Activated T-cell treated with anti-CD3 and anti-CD28 coated beads, Interleukin-2, amount 50 U/mL, for 72 hours (primary cell): ENCODE measurements at places on chromosomes 1 and 21. TPM values are rescaled to one million over a fixed set of nuclear protein-coding genes. Genes with fewer than 3 reads are reported as not detected.

DNA sequence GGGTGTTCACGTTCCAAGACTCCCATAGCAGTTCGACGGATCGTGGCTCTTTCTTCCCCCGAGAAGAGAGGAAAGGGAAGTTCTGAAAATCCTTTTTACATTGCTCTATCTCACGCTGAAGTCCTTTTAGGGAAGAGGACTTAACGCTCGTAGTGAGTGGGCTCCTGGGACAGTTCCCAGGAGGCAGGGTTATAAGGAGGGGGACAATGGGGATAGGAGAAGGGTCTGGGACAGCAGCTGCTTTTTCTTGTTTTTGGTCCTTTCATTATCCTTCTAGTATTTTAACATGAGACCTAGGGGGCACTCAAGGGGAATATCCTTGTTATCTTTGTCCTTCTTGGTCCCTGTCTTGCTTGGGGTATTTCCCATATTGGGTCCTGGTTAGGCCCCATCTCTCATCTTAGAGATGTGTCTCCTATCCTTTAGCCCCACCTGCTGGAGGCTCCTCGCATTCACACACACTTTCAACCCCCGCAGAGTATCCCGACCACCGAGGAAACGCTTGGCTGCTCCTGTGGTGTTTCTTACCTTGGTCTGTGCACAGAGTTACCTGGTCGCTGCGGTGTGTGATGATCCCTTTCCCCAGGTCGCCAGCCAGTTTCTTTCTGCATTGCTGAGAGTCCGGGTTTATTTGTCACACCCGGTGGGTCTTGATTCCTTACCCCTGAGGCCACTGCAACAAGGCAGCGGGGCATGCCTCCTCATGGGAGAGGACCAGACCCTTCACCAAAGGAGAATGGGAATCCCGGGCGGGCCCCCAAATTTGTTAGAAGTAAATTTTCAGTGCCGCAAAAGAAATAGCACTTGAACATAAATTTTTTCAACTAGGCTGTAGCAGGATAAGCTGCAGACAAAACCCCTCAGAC, 29.7 kb downstream of the SCCPDH start:
- H3K4me3 ChIP-seq: no peak overlapping the region
- H3K4me1 ChIP-seq: no peaks in the 10 kb centered on the region
- no peaks in the 10 kb centered on the region for H3K36me3 ChIP-seq
- H3K27ac ChIP-seq: no peak overlapping the region
- DNase-seq: peak; percentile 65
- H3K27me3 ChIP-seq: no peaks in the 10 kb centered on the region

Gene PRCC
- 84.4 TPM for total RNA-seq

DNA sequence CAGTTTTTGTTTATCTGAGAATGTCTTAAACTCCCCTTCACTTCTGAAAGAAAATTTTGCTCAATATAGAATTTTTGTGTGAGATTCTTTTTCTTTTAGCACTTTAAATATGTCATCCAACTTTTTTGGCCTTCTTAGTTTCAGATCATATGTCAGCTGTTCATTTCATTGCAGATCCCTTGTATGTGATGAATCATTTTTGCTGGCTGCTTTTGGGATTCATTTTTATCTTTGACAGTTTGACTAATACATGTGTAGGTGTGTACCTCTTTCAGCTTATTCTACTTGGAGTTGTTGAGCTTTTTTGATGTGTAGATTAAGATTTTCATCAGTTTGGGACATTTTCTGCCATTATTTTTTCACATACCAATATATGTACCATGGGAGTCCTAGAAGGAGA, 156.8 kb downstream of the FASLG start:
- H3K27ac ChIP-seq: no peak overlapping the region
- H3K4me1 ChIP-seq: peaks cover 22% of the 10 kb centered on the region
- peaks cover 45% of the 10 kb centered on the region for H3K27me3 ChIP-seq
- H3K36me3 ChIP-seq: peaks cover 16% of the 10 kb centered on the region
- no peak for DNase-seq

GRCh38 chr1:21298981-21299391, 8.7 kb upstream of the ECE1 start:
- peak overlapping the region; percentile 93 for H3K27ac ChIP-seq
- peak; percentile 31 for DNase-seq
- no peaks in the 10 kb centered on the region for H3K27me3 ChIP-seq
- H3K4me3 ChIP-seq: peak overlapping the region; percentile 25
- H3K36me3 ChIP-seq: peaks cover 4% of the 10 kb centered on the region

DNA sequence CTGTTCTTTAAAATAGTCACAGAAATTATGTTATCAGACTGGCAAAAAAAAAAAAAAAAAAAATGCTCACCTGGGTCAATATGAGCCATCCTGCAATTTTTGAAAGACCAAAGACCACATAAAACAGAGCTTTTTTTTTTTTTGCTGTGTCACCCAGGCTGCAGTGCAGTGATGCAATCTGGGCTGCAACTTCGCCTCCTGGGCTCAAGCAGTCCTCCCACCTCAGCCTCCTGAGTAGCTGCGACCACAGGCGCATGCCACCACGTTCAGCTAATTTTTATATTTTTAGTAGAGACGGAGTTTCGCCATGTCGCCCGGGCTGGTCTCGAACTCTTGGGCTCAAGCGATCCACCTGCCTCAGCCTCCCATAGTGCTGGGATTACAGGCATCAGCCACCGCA, 62.8 kb downstream of the RGS13 start:
- no peaks in the 10 kb centered on the region for H3K36me3 ChIP-seq
- H3K27ac ChIP-seq: no peak overlapping the region
- H3K4me3 ChIP-seq: no peak overlapping the region
- DNase-seq: no peak
- H3K4me1 ChIP-seq: peaks cover 13% of the 10 kb centered on the region

DNA sequence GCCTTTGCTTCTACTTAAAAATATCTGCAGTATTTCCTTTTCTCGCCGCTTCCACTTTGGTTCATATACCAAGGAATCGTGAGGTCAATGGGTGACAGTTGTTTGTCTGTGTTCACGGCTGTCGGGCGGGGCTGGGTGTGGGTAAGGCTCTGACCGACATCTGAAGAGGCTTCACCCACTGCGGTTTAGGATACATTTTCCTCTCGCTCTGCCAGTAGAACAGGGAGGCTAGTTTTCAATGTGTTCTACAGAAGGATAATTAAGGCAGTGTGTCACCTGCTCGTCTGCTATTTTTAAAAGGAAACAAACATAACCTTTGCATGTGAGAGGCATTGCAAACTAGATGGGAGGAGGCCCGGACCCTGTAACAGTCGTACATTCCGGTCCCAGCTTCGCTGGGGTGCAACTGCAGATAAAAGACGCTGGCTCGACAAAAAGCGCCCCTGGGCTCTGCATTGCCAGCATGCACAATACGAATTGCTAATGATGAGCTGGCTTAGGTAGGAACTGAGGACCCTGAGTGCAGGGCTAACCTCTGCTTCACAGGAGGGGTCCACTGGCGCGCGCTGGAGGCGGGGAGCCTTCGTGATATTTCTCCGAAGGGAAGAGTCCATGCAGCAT, 8.5 kb upstream of the ERG start:
- no peak overlapping the region for H3K27ac ChIP-seq
- no peak for DNase-seq
- H3K4me3 ChIP-seq: peak overlapping the region; percentile 40
- H3K27me3 ChIP-seq: peaks cover 27% of the 10 kb centered on the region
- no peaks in the 10 kb centered on the region for H3K36me3 ChIP-seq

Gene RAB42
- total RNA-seq: not detected

Gene ADAM30
- total RNA-seq: not detected

Gene KCNT2
- not detected for total RNA-seq

Gene C1QA
- not detected for total RNA-seq

GRCh38 chr1:36937371-36937770, 96.9 kb downstream of the GRIK3 start:
- no peaks in the 10 kb centered on the region for H3K4me1 ChIP-seq
- peaks cover 19% of the 10 kb centered on the region for H3K27me3 ChIP-seq
- H3K36me3 ChIP-seq: no peaks in the 10 kb centered on the region
- H3K4me3 ChIP-seq: no peak overlapping the region
- H3K27ac ChIP-seq: no peak overlapping the region

Gene GBP5
- total RNA-seq: 209 TPM

GRCh38 chr1:221796700-221797099, 54.8 kb upstream of the DUSP10 start:
- H3K27ac ChIP-seq: no peak overlapping the region
- H3K27me3 ChIP-seq: no peaks in the 10 kb centered on the region
- H3K36me3 ChIP-seq: peaks cover 12% of the 10 kb centered on the region
- peaks cover 56% of the 10 kb centered on the region for H3K4me1 ChIP-seq
- no peak for DNase-seq

Gene TMPRSS15
- total RNA-seq: not detected

GRCh38 chr1:10051656-10052055, 18.9 kb downstream of the UBE4B start:
- H3K27ac ChIP-seq: no peak overlapping the region
- DNase-seq: no peak
- H3K4me1 ChIP-seq: peaks cover 12% of the 10 kb centered on the region
- peaks cover 7% of the 10 kb centered on the region for H3K36me3 ChIP-seq
- no peak overlapping the region for H3K4me3 ChIP-seq

Gene MYCL
- 0.30 TPM for total RNA-seq

DNA sequence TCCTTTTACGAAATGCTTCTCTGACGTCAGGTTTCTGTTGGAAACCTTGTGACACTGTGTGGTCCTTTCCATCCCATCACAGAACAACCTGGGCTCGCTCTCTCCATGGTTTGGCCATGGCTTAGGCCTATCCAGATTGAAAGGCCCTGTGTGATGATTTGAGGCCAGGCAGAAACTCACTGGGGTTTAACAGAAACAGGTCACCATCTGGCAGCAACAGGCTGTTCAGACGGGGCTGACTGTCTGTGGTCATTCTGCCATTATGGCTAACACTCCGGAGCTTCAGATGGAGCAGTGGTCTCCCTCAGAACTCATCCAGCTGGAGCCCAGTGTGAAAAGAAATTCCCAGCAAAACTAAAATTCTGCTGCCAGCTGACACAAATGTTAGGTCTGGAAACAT, 9.3 kb downstream of the PLEKHM2 start:
- no peak for DNase-seq
- H3K36me3 ChIP-seq: peaks cover 5% of the 10 kb centered on the region
- no peak overlapping the region for H3K27ac ChIP-seq

Gene EPHA2
- total RNA-seq: 0.43 TPM

- H3K27ac ChIP-seq: no peak within 1 kb of the TSS
- H3K27me3 ChIP-seq: peaks cover 66% of the 10 kb centered on the region
- peak within 1 kb of the TSS; percentile 91 for H3K4me3 ChIP-seq
- peaks cover 2% of the 10 kb centered on the region for H3K36me3 ChIP-seq
- H3K4me1 ChIP-seq: peaks cover 60% of the 10 kb centered on the region
- peak; percentile 74 for DNase-seq
Observed at GRCh38 chr1:156860628-156861423, at the start of gene NTRK1. Gene NTRK1, plus strand, starts transcription at chr1:156860865. Its CDS starts 70 bp downstream, at chr1:156860935.

GRCh38 chr1:207444514-207445217, 9.5 kb upstream of the CR2 start:
- no peak overlapping the region for H3K4me3 ChIP-seq
- H3K36me3 ChIP-seq: no peaks in the 10 kb centered on the region
- DNase-seq: no peak
- no peak overlapping the region for H3K27ac ChIP-seq

Gene SPATA45
- not detected for total RNA-seq

DNA sequence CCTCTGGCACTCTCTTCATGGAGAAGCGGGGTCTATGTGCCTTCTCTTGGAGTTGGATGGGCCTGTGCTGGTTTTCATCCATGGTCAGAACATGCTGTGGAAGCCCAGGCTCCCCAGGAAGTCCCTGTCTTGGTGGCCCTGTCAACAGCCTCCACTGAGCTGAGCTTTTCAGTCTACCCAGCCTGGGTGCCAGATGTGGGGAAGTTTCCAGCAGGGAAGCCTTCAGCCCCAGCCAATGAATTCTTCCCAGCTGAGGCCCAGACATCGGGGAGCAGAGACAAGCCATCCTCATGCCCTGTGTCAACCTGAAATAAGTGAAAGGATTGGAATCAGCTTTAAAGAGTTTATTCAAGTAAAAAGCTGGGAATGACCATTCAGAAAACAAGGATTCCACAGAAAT, 75.1 kb upstream of the PGBD5 start:
- DNase-seq: no peak
- H3K27me3 ChIP-seq: peaks cover 21% of the 10 kb centered on the region
- no peaks in the 10 kb centered on the region for H3K4me1 ChIP-seq
- H3K36me3 ChIP-seq: no peaks in the 10 kb centered on the region

- no peak for DNase-seq
- H3K27me3 ChIP-seq: no peaks in the 10 kb centered on the region
- H3K4me3 ChIP-seq: no peak overlapping the region
- H3K36me3 ChIP-seq: peaks cover 4% of the 10 kb centered on the region
- no peaks in the 10 kb centered on the region for H3K4me1 ChIP-seq
Observed at GRCh38 chr1:48744032-48744431, 32.7 kb downstream of the BEND5 start.

GRCh38 chr1:180540697-180541594, 17.8 kb upstream of the OVAAL start:
- H3K36me3 ChIP-seq: no peaks in the 10 kb centered on the region
- H3K27ac ChIP-seq: no peak overlapping the region
- no peaks in the 10 kb centered on the region for H3K4me1 ChIP-seq
- no peak overlapping the region for H3K4me3 ChIP-seq
- no peaks in the 10 kb centered on the region for H3K27me3 ChIP-seq
- DNase-seq: no peak

GRCh38 chr1:181910905-181911304, 150.6 kb downstream of the ZNF648 start:
- H3K4me3 ChIP-seq: no peak overlapping the region
- H3K27ac ChIP-seq: no peak overlapping the region

Gene RORC
- 1.8 TPM for total RNA-seq

DNA sequence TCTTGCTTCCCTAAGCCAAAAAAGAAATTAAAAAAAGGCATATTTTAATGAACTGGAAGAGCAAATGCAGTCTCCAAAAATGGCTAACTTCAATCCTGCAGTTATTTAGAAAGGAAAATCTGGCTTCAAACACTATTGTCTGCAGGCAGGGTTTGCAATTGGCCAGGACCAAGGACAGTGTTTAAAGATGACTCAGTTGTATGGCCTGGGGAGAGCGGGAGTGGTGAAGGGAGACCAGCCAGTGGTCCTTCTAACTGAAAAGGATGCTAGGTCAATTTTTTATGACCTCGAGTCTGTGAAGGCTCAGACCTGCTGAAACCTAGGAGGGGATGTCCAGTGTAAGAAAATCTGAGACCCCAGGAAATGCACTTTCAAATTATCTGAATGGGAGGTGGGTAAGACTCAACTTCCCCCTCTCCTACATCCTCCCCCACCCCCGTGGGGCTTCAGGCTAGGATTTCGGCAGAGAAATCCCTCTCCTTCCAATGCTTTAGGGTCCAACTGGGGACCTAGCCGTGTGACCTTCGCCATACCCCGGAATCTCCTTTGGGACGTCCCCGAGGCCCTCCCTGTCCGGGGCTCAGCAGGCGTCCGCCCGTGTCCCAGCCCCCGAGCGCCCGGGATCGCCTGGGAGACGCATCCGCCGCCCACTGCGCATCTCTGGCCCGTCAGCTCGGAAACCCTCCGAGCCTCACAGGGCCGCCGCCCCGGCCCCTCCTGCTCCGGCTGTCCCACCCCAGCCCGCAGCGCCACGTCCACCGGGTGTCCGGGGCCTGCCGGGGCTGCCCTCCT, 602 bp upstream of the RIMKLA start:
- peak overlapping the region; percentile 79 for H3K4me3 ChIP-seq
- no peaks in the 10 kb centered on the region for H3K4me1 ChIP-seq
- no peak overlapping the region for H3K27ac ChIP-seq
- H3K36me3 ChIP-seq: no peaks in the 10 kb centered on the region
- H3K27me3 ChIP-seq: peaks cover 48% of the 10 kb centered on the region

- no peaks in the 10 kb centered on the region for H3K36me3 ChIP-seq
- no peak for DNase-seq
- H3K4me3 ChIP-seq: no peak overlapping the region
- peaks cover 14% of the 10 kb centered on the region for H3K27me3 ChIP-seq
Observed at GRCh38 chr1:91572044-91572443, 71.4 kb downstream of the CDC7 start.

- H3K27ac ChIP-seq: no peak overlapping the region
- no peaks in the 10 kb centered on the region for H3K36me3 ChIP-seq
- H3K4me1 ChIP-seq: no peaks in the 10 kb centered on the region
- DNase-seq: no peak
- no peak overlapping the region for H3K4me3 ChIP-seq
Observed at GRCh38 chr1:168643152-168643551, 66.7 kb downstream of the XCL1 start.
